Stimulated activated CD4-positive, alpha-beta T cell treated with anti-CD3 and anti-CD28 coated beads, Interleukin-12 subunit alpha, Interleukin-12 subunit beta, amount 100 ng/mL, for 48 hours (primary cell): ENCODE measurements at places on chromosomes 5 and 9.

DNA sequence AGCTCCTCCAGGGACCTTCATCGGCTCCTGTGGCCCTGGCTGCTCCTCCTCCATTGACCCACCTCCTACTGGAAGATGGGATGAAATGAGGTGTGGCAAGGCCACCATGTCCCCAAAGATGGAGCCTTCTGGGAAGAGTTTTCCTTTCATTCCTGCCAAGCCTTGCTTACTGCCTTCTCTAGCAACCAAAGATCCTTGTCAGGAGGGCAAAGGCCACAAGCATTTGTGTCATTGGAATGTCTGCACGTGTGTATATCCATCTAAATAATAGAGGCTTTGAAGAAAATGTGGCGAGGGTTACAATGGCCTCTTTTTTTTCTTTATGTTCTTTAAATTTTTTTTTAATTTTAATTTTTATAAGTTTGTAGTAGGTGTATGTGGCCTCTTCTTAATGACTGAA lies 313.6 kb downstream of the ARHGEF28 start:
- no peak for DNase-seq

DNA sequence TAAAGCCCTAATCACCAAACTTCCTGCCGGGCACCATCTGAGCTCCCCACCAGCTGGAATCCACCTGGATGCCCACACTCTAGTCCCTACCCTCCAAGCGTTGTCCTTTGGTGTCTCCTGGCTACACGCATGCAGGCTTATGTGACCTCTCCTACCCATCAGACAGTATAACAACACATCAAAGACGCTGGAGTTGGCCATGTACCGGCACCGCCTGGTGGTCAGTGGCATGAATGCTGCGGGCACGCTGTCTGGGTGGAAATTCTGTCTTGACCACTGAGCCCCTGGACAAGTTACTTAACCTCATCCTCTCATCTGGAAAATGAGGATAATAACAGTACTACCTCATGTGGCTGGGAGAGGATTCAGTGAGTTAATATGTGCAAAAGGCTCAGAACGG lies 23.4 kb upstream of the CORO2A start:
- no peak for DNase-seq

GRCh38 chr5:138566792-138567191 lies 8.4 kb downstream of the HSPA9 start:
- DNase-seq: no peak

DNA sequence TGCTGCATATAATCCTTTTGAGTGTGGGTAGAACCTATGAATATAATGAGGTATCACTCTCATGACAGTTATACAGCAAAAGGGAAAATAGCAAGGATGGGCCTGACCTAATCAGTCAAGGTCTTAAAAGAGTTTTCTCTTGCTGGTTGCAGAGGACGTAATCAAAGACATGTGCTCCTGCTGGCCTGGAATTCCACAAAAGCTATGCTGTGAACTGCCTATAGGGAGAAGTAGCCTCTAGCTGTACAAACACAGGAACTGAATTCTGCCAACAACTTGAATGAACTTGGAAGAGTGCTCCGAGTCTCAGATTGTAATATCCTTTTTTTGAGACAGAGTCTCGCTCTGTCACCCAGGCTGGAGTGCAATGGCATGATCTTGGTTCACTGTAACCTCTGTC lies 195.6 kb downstream of the PLK2 start:
- no peak for DNase-seq

DNA sequence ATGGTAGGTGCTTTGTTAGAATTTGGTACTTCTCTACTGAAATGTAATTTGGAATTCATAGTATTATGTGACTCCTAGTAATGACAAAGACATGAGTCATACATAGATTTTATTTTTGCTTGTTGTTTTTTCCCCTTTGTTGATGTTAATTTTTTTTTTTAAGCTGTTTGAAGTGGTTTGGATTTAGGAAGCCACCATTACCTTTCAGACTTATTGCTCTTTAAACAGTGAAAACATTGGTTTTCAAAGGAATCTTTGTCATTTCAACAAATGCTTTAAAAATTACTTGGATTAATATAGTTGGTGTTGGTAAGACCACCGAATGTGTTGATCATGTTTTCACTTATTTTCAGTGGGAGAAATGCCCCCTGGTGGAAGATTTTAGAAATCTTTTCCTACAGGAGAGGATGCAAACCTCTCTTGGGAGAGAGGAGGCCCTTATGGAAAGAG lies 170.1 kb upstream of the PITX1 start:
- DNase-seq: no peak

DNA sequence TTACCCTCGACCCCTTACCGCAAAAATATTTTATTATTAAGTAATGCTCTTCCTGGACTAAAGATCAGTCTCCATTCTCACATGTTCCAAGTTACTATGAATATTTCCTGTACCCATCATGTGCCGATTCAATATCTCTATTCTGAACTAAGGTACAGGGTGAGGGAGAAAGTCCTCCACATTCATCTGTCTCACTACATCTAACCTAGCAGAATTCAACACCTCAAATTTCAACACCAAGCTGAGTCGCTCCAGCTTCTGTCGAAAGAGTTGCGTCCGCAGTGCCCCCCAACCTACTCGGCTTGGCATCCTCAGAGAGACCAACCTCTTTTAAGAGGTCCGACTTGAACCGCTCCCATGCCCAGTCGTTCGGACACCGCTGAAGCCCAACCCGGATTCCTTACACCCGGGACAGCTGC lies 1.0 kb downstream of the CERT1 start:
- no peak for DNase-seq

DNA sequence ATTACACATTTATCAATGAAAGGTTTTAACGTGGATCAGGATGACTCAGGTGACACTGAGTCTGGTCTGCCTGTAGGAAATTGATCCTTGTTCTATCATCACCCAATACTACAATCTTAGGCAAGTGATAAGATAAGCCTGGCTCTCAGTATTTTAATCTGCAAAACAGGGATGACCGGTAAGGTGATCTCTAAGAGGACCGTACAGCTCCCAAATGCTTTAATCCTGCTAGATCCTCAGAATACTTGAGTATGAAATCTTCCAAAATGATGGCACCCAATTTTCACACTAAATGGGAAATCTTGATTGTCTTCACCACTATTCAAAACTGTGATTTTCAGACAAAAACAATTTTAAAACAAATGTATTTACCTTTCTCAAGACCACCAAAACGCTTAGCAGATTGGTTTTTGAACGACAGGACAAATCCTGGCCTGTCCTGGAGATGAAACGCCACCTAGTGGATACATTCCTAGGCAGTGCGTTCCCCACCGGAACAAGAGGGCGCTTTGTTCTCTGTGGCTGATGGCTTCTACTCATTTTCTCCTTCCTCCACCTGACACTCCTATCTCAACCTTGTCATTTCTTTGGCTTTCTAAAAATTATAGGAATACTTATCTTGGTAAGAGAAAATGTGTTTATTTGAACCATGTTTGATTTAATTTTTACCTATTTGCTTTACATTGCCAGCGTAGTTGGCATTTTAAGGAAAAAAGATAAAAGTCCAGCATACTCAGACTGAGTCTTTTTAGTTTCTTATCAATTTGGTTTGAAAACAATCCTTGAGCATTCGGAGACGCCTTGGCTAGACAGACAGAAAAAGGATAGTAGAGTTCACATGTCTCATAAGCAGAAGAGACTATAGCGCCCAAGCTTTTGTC lies 41.2 kb upstream of the VCAN start:
- DNase-seq: peak; percentile 43

DNA sequence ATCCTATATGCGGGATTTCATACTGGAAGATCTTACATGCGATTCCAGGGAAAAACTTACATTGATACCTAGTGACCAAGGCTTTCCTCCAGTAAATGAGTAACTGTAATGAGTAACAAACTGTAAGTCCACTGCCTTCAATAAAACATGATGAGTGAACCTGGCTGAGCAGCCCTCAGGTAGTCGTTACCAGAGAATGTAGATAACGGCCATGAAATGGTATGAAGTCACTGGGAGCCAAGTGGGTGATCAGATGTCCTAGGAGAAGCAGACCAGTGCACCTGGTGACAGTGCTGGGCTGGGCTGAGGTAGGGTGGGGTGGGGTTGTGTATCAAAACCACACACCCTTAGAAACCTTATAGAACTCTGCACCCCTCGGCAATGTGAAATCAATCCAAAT lies 203.6 kb downstream of the ALDH1A1 start:
- no peak for DNase-seq

- DNase-seq: no peak
These were observed 13.9 kb upstream of the ZFP62 start for GRCh38 chr5:180874804-180875582.
